ENCODE measurements at places on chromosomes 5 and 9.

DNA sequence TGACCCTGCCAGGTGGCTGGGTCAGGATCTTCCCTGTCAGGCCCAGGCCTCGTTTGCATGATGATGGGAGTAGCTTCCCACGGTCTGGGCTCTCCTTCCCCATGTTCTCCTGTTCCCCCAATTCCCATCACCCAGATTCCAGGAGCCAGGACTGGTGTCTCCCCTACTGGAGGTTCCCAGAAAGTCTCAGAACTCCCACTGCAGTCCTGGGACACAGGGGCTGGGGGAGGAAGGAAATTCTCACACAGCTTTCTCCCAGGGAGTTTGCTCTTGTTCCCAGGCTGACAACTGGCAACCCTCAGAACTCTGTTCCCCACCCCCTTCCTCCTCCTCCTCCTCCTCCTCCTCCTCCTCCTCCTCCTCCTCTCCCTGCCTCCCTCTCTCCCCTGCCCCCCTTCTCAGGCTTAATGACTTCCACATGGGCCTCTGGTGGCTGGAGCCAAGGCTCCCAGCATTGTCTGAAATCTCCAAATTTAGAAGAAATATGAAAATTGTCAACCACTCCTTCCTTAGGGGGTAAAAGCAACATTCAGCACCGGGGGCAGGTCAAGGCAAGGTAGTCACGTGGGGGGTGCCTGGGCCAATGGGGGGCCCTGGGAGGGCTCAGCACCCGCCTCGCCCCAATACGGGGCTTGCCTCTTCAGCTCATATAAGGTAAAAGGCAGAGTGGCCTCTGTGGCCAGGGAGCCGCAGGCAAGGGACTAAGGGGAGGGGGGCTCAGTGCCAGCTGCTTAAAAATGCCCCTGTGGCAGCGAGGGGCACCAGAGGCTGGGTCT lies 27.3 kb upstream of the IL17B start:
- DNase-seq: no peak

GRCh38 chr9:72039532-72039931 lies 20.9 kb downstream of the C9orf57 start:
- DNase-seq: no peak

DNA sequence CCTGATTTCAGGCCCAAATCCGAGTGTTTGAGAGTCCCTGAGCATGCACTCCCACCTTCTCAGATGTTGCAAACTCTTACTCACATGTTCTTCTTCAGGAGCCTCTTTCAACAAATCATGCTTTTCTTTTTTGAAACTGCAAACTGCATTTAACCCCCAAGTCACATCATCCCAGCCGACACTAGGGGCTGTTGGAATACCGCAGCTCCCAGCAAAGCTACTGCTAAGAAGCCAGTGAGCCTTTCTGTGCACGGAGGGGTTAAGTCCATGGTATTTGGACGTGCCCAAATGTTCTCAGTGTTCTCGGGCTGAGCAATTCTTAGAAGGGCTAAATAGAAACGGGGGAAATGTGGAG lies 282.9 kb downstream of the NFIB start:
- no peak for DNase-seq

DNA sequence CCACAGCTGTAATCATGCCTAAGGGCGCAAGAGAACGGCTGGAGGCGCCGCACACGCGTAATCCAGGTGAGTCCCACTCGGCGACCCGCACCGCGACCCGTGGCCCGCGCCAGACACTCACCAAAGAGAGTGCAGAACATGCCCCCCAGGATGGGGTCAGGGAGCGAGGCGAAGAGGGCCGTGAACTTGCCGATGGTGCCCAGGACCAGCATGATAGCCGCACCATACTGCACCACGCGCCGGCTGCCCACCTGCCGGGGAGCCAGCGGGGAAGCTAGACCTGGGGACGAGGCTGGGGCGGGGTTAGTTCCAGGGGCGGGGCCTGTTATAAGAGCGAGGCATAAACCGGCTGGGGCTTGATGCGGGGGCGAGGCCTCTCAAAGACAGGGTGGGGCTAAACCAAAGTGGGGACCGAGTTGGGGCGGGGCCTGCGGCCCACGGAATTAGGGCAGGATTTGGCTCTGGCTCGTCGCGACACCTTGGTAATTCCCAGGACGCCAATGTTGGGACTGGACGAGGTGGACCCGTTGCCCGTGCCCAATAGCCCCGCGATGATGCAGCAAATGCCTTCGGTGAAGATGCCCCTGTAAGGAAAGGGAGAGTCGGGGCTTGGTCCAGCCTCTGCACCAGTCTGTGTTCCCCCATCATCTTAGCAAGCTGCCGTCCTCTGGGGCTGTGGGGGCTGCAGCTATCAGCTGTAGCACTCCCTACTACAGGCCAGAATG lies 4.8 kb downstream of the SLC23A1 start:
- no peak for DNase-seq

DNA sequence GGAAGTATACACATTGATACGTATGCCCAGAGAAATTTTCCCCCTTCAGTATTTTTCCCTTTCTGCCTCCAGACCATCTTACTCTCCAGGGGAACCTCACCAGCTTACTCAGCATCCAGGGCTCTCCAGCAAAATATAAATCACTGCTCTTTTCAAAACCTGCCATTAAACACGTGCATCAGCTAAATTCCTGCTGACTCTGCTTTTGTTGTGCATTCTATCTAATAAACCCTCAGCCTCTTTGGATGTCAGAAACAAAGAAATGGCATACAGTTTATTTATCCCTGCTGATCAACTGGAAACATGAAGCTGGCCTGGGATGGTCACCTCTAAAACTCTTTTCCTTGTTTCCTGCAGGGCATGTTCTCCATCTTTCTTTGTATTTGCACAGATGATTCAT lies 126.8 kb downstream of the TRPM3 start:
- DNase-seq: no peak

- DNase-seq: no peak
Observed at GRCh38 chr9:22919423-22919822, 472.8 kb downstream of the DMRTA1 start.

Measured in activated CD4-positive, CD25-positive, alpha-beta regulatory T cell (primary cell).